ENCODE measurements at places on chromosomes 12 and 14.

DNA sequence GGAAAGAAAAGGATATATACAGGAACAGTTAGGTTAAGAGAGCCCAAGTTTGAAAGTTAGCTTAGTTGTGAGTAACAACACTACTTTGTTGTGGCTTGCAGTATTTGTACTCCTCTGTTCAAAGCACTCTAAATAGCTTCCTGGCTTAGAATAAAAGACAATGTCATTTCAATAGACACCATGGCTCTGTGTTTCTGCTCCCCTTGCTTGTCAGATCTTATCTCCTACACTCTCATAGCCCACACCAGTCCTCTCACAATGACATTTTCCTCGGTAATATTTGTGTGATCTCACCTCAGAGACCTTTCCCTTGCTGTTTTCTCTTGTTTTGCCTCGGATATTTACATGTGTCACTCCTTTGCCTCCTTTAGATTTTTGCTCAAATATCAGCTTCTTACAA, 418.4 kb downstream of the MDGA2 start:
- DNase-seq, result no peak

- no peak for DNase-seq
These were observed 761.2 kb downstream of the NOVA1 start for GRCh38 chr14:25836636-25837035.

- no peak for DNase-seq
These were observed 386.3 kb upstream of the TMTC1 start for GRCh38 chr12:30169839-30170591.

DNA sequence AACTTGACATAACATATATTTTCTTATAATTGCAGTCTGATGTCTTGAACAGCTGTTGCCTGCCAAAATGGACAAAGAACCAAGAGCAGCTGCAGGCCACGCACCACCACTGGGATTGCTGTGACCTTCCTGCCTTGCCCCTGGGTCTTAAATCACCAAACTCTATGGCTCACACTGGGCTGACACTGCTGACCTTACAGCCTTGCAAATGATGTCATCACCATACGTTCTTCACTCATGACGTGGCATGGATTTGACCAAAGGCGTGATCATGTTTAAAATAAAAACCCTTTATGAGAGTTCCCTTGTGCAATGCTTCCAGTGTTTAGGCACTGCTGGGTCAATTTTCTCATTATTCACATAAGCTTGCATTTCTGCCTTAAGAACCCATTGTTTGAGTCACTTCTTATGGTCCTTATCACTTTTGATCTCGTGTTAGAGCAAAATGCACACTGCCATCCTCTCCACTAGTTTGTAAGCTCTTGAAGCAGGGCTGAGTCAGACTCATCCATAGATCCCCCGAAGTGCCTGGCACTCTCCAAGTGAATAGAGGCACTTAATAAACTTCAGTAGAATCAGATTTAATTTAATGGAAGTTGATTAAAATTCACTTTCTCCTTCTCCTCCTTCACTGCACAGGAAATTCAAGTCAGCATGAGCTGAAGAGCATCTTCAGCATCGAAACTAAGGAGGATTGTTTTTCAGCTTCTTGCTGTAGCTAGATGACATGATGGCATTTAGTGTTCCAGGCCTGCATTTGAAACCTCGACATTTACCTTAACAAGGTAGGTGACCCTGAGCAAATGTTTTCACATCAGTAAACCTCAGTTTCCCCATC, 132.4 kb upstream of the PZP start:
- no peak for DNase-seq

GRCh38 chr12:91186156-91186555, 3.5 kb upstream of the DCN start:
- DNase-seq, result no peak

GRCh38 chr14:91067186-91067585, 6.7 kb upstream of the RPS6KA5 start:
- no peak for DNase-seq

- no peak for DNase-seq
These were observed 81.3 kb downstream of the PPHLN1 start for GRCh38 chr12:42407306-42407705.

All from stimulated activated CD4-positive, alpha-beta T cell treated with anti-CD3 and anti-CD28 coated beads, Interleukin-12 subunit alpha, Interleukin-12 subunit beta, amount 100 ng/mL, for 24 hours (primary cell).